ENCODE measurements at places on chromosomes 5 and 9.

- DNase-seq = no peak
Observed at GRCh38 chr5:124504081-124504916, 242.1 kb downstream of the ZNF608 start.

GRCh38 chr9:22483528-22484070 lies 37.0 kb downstream of the DMRTA1 start:
- no peak for DNase-seq

DNA sequence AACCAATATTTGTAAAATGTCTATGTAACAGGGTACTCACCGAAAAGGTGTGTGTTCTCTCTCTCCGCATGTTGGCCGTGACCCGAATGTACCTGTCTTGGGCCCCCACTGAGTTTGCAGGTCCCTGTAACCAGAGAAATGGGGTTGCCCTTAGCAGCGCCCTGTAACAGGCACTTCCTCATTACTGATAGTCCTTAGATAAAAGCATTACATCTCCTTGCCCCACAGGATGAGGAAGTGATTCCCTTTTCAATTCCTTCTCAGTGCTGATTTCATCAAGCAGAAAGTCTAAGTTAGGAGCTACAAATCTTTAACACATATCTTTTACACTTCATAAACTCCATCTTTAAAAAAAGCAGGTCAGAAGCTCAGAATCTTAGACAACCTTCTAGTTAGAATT lies 15.2 kb upstream of the HMHB1 start:
- no peak for DNase-seq

GRCh38 chr9:86354818-86355309 lies 654 bp upstream of the TUT7 start:
- DNase-seq = no peak

DNA sequence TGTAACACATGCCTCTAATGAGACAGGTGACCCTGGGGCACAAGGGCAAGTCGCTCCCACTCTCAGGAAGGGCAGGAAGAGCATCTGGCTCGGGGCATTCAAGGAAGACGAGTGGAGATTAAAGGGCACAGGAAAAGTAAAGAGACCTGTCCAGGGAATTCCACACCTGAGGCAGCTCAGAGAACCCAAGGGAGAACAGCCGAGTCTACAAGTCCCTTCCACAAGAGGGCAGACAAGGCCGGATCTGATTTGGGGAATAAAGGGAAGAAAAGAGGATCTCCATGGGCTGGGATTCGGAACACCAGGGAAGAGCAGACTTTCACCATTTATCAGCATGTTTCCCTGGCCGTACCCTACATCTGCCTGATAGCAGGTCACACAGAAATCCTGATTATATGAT lies 28.1 kb downstream of the GPX3 start:
- DNase-seq = no peak
